ENCODE measurements at places on chromosomes 6 and 20. TPM values are rescaled to one million over a fixed set of nuclear protein-coding genes. Genes with fewer than 3 reads are reported as not detected.

GRCh38 chr6:13273202-13273930 is 55.0 kb downstream of the TBC1D7 start:
- H3K27me3 ChIP-seq, result no peaks in the 10 kb centered on the region
- H3K4me3 ChIP-seq, result no peak overlapping the region
- no peaks in the 10 kb centered on the region for H3K4me1 ChIP-seq
- no peak for DNase-seq
- no peaks in the 10 kb centered on the region for H3K36me3 ChIP-seq

GRCh38 chr20:18853946-18854646 is 40.5 kb downstream of the SCP2D1 start:
- no peak for DNase-seq
- no peaks in the 10 kb centered on the region for H3K4me1 ChIP-seq
- no peaks in the 10 kb centered on the region for H3K36me3 ChIP-seq
- H3K27ac ChIP-seq, result no peak overlapping the region
- H3K4me3 ChIP-seq, result no peak overlapping the region
- no peaks in the 10 kb centered on the region for H3K27me3 ChIP-seq

DNA sequence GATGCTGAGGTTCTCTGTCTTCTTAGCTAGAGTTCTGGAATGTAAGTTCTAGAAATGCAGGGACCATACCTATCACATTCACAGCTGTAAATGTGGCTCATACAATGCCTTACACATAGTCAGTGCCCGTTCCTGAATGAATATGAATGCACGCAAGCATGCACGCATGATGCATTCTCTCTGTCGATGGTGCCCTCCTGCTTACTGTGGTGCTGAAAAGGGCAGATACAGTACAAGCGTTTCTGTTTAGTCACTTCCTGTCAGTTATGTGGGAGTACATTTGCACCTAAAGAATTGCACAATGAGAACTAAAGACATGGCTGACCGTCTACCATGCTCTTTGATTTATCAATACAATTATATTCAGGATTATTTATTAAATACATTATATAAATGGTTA is 152.2 kb upstream of the SOX4 start:
- no peak for DNase-seq
- no peaks in the 10 kb centered on the region for H3K4me1 ChIP-seq
- no peak overlapping the region for H3K27ac ChIP-seq
- no peak overlapping the region for H3K4me3 ChIP-seq
- H3K27me3 ChIP-seq, result no peaks in the 10 kb centered on the region
- H3K36me3 ChIP-seq, result no peaks in the 10 kb centered on the region

GRCh38 chr6:156434795-156435190 is 342.4 kb upstream of the ARID1B start:
- no peak overlapping the region for H3K4me3 ChIP-seq
- no peak for DNase-seq
- peak overlapping the region; percentile 30 for H3K27ac ChIP-seq
- no peaks in the 10 kb centered on the region for H3K36me3 ChIP-seq

- peaks cover 26% of the 10 kb centered on the region for H3K27me3 ChIP-seq
- H3K27ac ChIP-seq, result peak overlapping the region; percentile 47
- peak; percentile 23 for DNase-seq
- H3K4me1 ChIP-seq, result peaks cover 8% of the 10 kb centered on the region
Measured at GRCh38 chr20:63854069-63854765, 7.1 kb upstream of the ABHD16B start.

GRCh38 chr6:113829696-113830045 is 27.5 kb upstream of the MARCKS start:
- H3K36me3 ChIP-seq, result no peaks in the 10 kb centered on the region
- H3K27me3 ChIP-seq, result no peaks in the 10 kb centered on the region
- H3K27ac ChIP-seq, result peak overlapping the region; percentile 58
- H3K4me3 ChIP-seq, result no peak overlapping the region
- DNase-seq, result peak; percentile 67
- H3K4me1 ChIP-seq, result peaks cover 9% of the 10 kb centered on the region

- DNase-seq, result no peak
- no peaks in the 10 kb centered on the region for H3K27me3 ChIP-seq
- peak overlapping the region; percentile 99 for H3K4me3 ChIP-seq
- no peaks in the 10 kb centered on the region for H3K4me1 ChIP-seq
Measured at GRCh38 chr20:2663364-2663886, 591 bp downstream of the IDH3B start.

- H3K36me3 ChIP-seq, result no peaks in the 10 kb centered on the region
- no peak overlapping the region for H3K27ac ChIP-seq
Measured at GRCh38 chr6:157203312-157203744, 120.0 kb downstream of the TMEM242 start.

GRCh38 chr6:30824698-30825097 is 59.6 kb upstream of the DDR1 start:
- no peaks in the 10 kb centered on the region for H3K27me3 ChIP-seq
- peak; percentile 52 for DNase-seq
- no peaks in the 10 kb centered on the region for H3K36me3 ChIP-seq
- H3K4me1 ChIP-seq, result peaks cover 25% of the 10 kb centered on the region
- no peak overlapping the region for H3K4me3 ChIP-seq

The TCP11 gene
- not detected for total RNA-seq

DNA sequence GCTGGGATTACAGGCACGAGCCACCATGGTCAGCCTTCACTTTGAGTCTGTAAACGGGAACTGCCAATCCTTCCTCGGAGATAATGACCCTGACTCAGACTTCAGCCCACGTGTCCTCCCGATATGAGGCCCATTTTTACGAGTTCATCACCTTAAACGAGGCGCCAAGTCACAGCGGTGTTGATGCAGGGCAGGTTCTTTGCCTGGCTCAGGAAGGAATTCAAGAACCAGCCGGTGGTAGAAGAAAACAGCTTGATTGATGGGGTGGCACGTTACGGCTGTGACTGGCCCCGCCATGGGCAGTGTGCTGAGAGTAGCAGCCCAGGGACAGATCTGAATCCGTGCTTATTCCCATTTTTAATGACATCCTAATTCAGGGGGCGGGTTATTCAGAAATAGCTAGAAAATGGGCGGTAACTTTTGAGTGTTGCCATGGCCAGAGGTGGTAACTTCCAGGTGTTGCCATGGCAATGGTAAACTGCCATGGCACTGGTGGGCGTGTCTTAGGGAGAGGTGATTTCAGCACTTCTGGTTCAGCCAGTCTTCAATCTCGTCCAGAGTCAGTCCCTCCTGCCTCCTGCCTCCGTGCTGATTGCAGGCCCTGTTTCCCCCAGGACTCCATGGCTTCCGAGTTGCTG is 9.1 kb upstream of the MAP1LC3A start:
- no peaks in the 10 kb centered on the region for H3K36me3 ChIP-seq
- no peaks in the 10 kb centered on the region for H3K27me3 ChIP-seq
- H3K4me3 ChIP-seq, result no peak overlapping the region
- H3K27ac ChIP-seq, result no peak overlapping the region

GRCh38 chr6:90274451-90275030 is 22.1 kb downstream of the BACH2 start:
- DNase-seq, result peak; percentile 25
- no peaks in the 10 kb centered on the region for H3K4me1 ChIP-seq
- no peaks in the 10 kb centered on the region for H3K27me3 ChIP-seq
- no peak overlapping the region for H3K4me3 ChIP-seq
- no peaks in the 10 kb centered on the region for H3K36me3 ChIP-seq

Measured in colonic mucosa (tissue), 4 donors.